ENCODE measurements at places on chromosomes 2 and 18. TPM values are rescaled to one million over a fixed set of nuclear protein-coding genes. Genes with fewer than 3 reads are reported as not detected.

GRCh38 chr2:121063471-121063870 is 221.5 kb downstream of the TFCP2L1 start:
- DNase-seq: no peak

- no peak for DNase-seq
Observed at GRCh38 chr2:120995656-120996190, 260.1 kb downstream of the GLI2 start.

DNA sequence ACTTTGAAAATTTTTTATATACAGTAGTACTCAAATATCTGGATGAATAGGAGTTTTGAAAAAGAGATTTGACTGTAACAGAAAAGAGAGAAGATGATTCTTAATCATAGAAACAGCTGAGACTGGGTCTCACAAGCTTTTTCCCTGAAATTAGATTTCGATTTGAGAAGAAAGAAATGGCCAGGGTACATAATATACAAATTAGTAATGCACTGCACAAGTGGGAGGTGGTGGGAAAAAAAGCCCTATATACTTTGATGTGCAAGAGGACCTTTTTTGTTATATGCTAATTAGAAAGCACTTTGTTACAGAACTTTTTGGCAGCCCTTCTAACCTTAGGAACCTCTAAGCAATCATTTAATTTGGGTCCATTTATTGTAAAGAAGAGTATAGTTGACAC is 62.9 kb downstream of the EML4 start:
- no peak for DNase-seq

- no peak for DNase-seq
Observed at GRCh38 chr2:15127301-15127700, 433.8 kb downstream of the NBAS start.

DNA sequence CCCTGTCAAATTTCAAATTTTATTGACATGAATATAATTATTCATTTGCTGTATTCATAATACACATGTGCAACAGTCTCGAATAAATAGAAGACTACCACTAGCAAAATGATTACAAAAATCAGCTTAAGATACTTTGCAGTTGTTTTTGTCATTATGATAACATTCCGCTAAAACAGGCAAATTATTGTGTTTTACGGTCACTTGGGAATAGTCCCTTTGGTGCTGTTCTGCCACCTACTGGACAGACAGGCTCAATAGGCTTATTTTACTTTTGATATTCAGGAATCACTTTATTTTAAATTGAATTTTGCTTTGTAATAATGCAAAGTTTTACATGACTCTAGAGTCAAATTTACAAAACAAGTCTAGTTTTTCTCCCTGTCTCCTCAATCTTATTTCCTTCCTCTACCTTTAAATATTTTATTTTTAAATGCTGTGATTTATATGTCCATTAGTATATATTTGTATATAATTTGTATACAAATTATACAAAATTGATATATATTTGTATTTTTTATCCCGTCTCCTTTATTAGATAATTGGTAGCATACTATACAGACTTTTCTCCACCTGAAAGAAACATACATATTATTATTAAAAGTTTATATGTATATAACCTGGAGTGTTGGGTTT is 456.3 kb downstream of the DLGAP1 start:
- peak; percentile 31 for DNase-seq

DNA sequence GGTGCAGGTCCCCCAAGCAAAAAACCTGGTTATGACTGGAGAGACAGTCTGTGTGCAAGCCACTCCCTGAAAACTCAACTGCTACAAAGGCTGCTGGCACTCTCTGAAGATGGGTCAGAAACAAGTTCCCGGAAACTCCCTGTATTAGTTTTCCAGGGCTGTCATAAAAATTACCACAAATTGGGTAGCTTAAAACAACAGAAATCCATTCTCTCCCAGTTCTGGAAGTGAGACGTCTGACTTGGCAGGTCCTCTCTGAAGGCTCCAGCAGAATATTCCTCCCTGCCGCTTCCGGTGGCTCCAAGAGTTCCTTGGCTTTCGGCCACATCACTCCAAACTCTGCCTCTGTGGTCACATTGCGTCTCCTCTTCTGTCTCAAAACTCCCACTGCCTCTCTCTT is 30.1 kb upstream of the SERPINE2 start:
- DNase-seq: no peak

GRCh38 chr2:43115881-43116280 is 110.5 kb downstream of the ZFP36L2 start:
- DNase-seq: no peak

DNA sequence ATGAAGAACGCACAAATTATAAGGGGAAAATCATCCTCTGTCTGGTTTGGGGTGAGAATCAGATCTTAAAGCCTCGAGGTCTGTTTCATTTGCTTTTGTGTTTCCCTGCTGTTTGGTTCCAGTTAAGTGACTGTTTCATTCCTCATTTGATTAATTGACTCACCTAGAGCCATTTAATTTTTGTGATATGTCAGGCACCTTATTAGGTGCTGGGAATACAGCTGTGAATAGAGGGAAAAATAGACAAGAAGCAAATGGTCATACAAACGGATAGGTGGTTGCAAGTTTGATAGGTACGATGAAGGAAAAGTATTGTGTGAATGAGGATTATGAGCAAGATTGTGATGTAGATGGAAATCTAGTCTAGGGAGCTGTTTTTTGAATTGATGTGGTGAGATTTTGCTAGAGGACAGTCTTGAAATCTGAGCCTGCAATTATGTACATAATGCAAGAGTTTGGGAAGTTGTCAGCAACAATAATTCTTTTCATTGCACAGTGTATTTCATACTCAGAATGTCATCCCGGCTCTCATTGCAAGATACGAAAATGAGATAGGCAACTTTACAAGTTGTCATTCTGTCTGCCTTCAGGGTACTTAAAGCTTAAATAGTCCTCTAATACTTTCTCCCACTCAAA is 2.2 kb downstream of the ACSL3 start:
- DNase-seq: no peak

GRCh38 chr18:24959051-24959476 is 392.9 kb downstream of the ZNF521 start:
- DNase-seq: no peak

- DNase-seq: no peak
Observed at GRCh38 chr2:9941196-9941995, 10.1 kb upstream of the GRHL1 start.

- no peak for DNase-seq
Observed at GRCh38 chr18:8117006-8117371, 492.2 kb upstream of the RAB12 start.

GRCh38 chr2:198297350-198297749 is 493.0 kb downstream of the PLCL1 start:
- no peak for DNase-seq

DNA sequence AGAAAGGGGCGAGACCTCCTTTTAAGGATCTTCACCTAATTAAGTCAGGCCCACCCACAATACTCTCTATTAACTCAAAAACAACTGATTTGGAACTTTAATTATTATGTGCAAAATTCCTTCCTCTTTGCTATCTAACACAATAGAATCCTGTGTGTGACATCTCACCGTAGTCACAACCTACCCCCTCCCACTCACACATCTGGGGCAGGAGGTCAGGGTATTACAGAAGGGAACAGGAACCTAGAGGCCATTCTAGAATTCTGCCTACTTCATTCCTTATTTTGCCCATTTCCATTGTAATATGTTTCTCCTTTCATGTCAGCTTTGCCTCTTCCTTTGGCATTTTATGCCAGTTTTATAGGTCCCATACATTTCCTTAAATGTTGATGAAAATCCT is 829.3 kb upstream of the ID2 start:
- DNase-seq: no peak

DNA sequence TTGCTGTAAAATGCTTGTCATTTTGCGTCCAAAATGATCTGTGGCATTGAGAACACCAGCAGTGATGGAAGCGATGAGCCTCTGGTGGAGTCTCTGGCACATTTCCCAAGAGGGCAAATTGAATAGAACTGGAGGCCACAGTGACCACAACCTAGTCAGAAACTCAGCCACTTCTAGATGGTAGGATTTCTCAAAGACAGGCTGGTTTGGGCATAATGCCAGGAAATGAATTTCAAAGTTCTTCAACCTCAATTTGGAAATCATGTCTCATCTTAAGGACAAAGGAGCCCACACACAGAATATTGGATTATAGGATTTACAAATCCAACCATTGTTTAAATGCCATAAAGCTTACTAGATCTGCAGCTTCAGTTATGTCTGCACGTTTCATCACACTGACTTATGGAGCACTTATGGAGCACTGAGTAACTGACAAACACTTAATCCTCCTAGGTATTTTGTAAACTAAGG is 132.1 kb downstream of the COL6A3 start:
- DNase-seq: no peak

DNA sequence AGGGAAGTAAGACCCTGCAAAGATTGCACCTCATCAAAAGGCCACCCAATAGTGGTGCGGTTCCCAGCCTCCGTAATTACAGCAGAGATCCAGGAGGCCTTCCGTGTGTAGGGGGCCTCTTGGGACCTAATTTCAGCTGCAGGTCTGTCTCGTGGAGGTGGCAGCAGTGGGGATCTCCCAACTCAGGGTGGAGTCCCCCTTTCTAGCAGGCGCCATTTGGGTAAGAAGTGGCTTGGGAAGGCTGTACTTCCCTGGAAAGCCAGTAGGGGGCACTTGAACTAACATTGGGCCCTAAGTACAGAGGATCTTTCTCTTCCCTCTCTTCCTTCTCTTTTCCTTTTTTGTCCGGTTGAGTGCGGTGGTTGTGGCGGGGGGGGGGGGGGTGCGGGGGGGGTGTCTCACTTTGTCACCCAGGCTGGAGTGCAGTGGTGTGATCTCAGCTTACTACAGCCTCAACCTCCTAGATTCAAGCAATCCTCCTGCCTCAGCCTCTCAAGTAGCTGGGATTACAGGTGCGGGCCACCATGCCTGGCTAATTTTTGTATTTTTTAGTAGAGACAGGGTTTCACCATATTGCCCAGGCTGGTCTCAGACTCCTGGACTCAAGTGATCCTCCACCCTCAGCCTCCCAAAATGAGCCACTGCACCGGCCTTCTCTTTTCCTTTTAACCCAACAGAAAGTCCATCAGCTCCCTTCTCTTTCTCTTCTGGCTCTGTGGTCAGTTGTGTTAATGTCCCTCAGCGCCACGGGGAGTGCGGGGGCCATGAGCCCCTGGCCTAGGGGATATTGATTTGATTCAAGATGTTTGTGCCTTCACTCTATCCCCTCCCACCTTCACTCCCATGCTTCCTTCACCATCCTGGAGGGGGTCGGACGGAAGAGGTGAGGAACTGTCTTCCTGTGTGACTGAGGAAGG is 32.0 kb downstream of the CENPO start:
- DNase-seq: no peak

DNA sequence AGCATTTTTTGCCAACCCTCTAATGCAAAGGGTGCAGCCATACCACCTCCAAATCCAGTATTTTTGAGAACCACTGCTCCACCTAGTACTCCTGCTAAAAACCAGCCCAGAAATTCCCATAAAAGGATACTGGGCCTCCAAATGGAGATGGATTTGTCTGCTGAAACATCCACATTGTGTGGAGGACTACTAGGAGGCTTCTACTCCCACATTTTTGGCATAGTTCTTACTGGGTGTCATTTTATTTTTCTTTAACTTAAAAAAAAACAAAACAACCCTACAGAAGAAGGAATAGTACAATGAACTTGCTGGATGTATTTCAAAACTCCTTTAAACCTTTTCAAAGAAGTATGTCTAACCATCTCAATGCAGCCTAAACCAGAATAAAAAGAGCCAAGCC is 219.2 kb downstream of the SRBD1 start:
- no peak for DNase-seq

DNA sequence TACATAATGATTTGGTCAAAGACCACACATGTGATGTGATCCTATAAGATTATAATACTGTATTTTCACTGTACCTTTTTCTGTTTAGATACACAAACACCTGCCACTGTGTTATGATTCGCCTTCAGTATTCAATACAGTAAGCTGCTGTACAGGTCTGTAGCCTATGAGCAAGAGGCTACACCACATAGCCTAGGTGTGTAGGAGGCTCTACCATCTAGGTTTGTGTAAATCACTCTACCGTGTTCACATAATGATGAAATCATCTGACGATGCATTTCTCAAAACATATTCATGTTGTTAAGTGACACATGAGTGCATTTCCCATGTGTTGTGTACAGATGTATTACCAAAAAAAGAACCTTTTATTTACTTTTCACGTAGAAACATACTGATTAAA is 74.5 kb downstream of the USP40 start:
- DNase-seq: no peak

GRCh38 chr2:229169751-229170150 is 101.3 kb downstream of the PID1 start:
- DNase-seq: no peak

- DNase-seq: no peak
Observed at GRCh38 chr2:211875488-211875887, 663.1 kb downstream of the ERBB4 start.

- no peak for DNase-seq
Observed at GRCh38 chr2:36362291-36362690, 6.7 kb downstream of the CRIM1 start.

- DNase-seq: no peak
Observed at GRCh38 chr2:197163712-197164140, 146.9 kb downstream of the ANKRD44 start.

DNA sequence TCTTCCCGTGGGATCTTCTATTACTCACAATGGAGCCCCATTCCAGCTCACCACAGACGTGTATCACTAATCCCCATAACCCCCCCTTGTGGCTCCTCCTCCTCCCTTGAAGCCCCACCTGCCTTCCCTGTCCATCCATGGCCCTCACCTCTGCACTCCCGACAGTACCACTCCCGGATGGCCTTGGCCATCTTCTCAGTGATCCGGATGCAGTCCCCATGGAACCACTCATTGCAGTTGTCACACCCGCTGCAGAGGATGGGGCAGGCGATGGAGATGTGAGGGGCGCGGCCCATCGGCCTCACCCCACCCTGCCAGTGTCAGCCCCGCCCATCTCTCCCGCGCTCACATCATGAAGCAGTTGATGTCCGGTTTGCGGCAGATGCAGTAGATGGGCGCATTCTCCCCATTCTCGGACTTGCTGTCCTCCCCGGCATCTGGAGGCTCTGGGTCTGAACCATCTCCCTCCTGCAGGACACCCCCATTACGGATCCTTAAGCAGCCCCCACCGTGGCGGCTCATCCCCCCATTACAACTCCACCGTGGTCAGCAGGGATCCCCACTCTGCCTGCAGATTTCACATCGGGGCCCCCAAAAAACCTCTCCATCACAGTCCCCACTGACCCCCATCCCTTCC is 983 bp downstream of the CXXC1 start:
- no peak for DNase-seq

The AFF3 gene
- total RNA-seq: 20.9 TPM

The ANKRD29 gene
- 0.61 TPM for total RNA-seq

The AMER3 gene
- 1.4 TPM for total RNA-seq

The DDX1 gene
- total RNA-seq: 154 TPM

The ZAP70 gene
- 2.4 TPM for total RNA-seq

The DSG2 gene
- total RNA-seq: 18.4 TPM

The CHRNG gene
- total RNA-seq: not detected

The PSMA8 gene
- total RNA-seq: not detected

The ANKRD62 gene
- not detected for total RNA-seq

The ELOA2 gene
- total RNA-seq: not detected

The MC4R gene
- 0.19 TPM for total RNA-seq

Data from neural crest cell (in vitro differentiated cells).